PC-3 (cell line): ENCODE measurements at places on chromosomes 5 and 9.
A peak's percentile ranks its signal among the peaks of the same experiment; 100 is the strongest.

DNA sequence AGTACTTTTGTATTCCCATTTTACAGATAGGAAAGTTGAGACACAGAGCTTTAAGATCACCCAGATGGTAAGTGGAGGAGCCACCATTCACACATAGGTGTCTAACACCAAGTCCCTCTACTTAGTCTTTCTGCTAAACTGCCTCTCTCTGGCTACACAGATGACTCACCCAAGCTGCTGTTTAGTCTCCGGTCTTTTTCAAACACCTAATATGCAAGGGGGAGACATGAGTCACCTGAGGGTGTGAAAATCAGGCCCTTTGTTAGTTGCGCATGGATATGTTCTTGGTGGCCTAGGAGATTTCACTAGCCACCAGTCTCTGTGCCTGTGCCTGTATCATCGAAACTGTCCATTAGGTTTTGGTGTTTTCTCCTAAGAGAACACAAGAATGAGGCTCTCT lies 117.8 kb downstream of the MAST4 start:
- no peaks in the 10 kb centered on the region for H3K36me3 ChIP-seq
- H3K4me1 ChIP-seq: no peaks in the 10 kb centered on the region
- DNase-seq: peak; percentile 1
- H3K27ac ChIP-seq: no peak overlapping the region

DNA sequence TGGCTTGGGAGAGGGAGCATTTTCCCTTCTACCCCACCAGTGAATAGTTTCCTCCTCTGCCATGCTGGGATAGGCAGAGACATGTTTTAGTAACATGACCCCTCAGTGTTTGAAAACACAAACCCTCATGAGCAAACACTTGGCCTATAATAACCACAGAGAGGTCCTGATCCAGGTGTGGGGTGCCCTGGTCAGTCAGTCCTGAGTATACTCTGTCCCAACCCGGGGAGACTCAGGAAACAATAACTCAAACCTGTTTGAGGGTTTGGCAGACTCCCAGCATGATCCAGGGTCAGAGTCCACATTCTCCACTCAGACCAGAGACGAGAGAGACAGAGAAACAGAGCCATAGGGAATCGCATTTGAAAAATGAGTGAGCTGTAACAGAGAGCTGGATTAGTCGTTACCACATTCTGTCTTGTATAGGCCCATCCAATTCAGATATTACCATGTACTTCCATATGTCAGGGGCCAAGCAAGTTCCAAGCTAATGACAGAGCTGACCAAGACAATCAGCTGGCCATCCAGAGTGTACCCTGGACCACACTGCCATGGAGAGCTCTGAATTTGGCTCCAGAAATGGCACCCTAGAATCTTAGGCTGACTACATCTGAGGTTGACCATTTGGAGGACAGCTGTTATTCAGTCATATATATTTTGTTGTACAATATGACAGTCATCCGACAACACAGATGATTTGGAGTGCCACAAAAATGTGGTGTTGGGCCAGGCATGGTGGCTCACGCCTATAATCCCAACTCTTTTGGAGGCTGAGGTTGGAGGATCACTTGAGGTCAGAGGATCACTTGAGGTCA lies 4.2 kb upstream of the CA9 start:
- DNase-seq: peak; percentile 66
- H3K36me3 ChIP-seq: no peaks in the 10 kb centered on the region
- H3K27me3 ChIP-seq: no peaks in the 10 kb centered on the region
- H3K4me1 ChIP-seq: peaks cover 28% of the 10 kb centered on the region

- H3K4me1 ChIP-seq: no peaks in the 10 kb centered on the region
- no peaks in the 10 kb centered on the region for H3K36me3 ChIP-seq
- no peak for DNase-seq
- no peak overlapping the region for H3K27ac ChIP-seq
- no peaks in the 10 kb centered on the region for H3K27me3 ChIP-seq
- H3K4me3 ChIP-seq: no peak overlapping the region
Measured at GRCh38 chr5:163916376-163916775, 411.0 kb downstream of the MAT2B start.

- H3K4me1 ChIP-seq: peaks cover 4% of the 10 kb centered on the region; the same call in 1 of the 2 replicates
- peak; percentile 21 for DNase-seq
- H3K4me3 ChIP-seq: no peak overlapping the region
- H3K36me3 ChIP-seq: no peaks in the 10 kb centered on the region
- H3K27ac ChIP-seq: no peak overlapping the region
Measured at GRCh38 chr5:143208781-143209510, 194.5 kb downstream of the NR3C1 start.

GRCh38 chr5:175829813-175830585 lies 41.4 kb upstream of the CPLX2 start:
- no peaks in the 10 kb centered on the region for H3K36me3 ChIP-seq
- H3K4me3 ChIP-seq: no peak overlapping the region
- no peak for DNase-seq

DNA sequence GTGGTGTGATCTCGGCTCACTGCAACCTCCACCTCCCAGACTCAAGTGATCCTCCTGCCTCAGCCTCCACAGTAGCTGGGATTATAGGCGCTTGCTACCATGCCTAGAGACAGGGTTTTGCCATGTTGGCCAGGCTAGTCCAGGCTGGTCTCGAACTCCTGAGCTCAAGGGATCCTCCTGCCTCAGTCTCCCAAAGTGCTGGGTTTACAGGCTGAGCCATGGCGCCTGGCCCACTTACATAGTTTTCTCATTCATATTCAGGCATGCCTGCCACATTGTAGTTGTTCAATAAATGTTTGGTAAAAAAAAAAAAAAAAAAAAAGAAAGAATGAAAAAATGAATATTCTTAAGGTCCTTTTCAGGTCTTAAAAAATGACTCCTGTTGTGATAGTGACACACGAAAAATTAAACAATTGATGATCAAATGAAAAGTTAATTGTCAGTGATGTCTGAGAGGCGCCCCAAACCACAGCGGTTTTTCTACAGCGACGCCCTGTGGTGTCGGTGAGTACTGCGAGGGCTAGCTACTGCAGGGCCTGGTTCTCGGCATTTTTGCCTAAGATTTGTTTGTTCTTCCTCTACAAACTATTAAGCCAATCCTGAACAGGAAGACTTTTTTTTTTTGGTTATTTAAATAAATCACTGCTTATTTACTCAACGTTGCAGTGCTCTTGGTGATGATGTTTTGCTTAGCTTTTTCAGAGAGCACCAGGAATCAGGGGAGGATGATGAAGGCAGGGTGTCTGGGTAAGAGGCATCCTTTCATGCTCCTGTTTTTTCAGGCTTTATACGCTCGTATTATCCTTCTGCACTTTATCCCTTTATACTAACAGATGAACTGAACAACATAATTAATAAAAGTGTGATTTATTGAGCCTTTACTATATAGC lies 67.0 kb upstream of the DPYSL3 start:
- no peak overlapping the region for H3K27ac ChIP-seq
- DNase-seq: peak; percentile 77
- H3K4me1 ChIP-seq: no peaks in the 10 kb centered on the region
- H3K27me3 ChIP-seq: no peaks in the 10 kb centered on the region
- H3K36me3 ChIP-seq: no peaks in the 10 kb centered on the region
- H3K4me3 ChIP-seq: no peak overlapping the region

GRCh38 chr5:78506261-78507024 lies 142.1 kb downstream of the LHFPL2 start:
- DNase-seq: no peak
- H3K4me1 ChIP-seq: peaks cover 69% of the 10 kb centered on the region
- H3K36me3 ChIP-seq: no peaks in the 10 kb centered on the region
- H3K4me3 ChIP-seq: no peak overlapping the region
- peak overlapping the region; percentile 96 for H3K27ac ChIP-seq

- H3K36me3 ChIP-seq: no peaks in the 10 kb centered on the region
- no peak for DNase-seq
- H3K27me3 ChIP-seq: no peaks in the 10 kb centered on the region
- H3K27ac ChIP-seq: no peak overlapping the region
Measured at GRCh38 chr9:15333376-15333881, 26.4 kb upstream of the TTC39B start.

DNA sequence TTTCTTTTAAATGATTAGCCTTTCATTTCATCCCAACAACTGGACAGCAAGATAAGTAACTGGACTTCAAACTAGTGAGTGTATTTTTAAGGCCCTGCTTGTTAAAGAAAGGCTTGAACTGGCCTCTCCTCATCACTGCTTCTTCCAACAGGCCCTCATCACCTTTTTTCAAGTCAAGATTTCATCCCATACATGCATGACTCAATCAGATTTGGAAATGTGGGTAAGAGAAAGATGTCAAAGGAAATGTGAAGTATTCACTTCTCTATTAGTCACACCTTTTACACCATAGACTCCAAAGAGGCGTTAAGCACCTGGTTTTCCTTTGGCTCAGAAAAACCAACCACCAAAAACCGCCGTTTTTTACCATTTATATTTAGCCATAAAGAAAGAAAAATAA lies 4.9 kb downstream of the NR4A3 start:
- H3K4me1 ChIP-seq: peaks cover 4% of the 10 kb centered on the region; the same call in 1 of the 2 replicates
- no peaks in the 10 kb centered on the region for H3K27me3 ChIP-seq
- no peak overlapping the region for H3K4me3 ChIP-seq
- H3K27ac ChIP-seq: no peak overlapping the region
- no peak for DNase-seq

DNA sequence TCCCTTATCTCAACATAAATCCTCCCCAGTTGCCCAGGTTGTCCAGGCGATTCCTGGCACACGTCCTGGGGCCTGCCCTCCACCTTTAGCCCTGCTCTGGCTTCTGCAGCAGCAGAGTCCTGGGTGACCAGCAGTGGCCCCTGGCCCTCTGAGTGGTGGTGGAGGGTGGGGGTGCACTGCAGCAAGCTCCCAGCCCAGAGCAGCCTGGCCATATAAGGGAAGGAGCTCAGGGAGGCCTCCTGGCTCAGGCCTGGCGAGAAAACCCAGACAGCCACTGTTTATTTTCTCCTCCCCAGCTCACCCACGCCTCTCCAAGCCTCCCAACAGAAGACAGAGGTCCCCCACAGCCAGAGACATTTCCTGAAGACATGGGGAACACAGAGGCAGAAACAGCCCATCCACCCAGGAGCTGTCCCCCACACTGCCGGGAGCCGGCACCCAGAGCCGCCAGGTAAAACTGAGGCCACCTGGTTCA lies 44.7 kb upstream of the IL17B start:
- no peaks in the 10 kb centered on the region for H3K27me3 ChIP-seq
- H3K27ac ChIP-seq: no peak overlapping the region
- H3K4me1 ChIP-seq: no peaks in the 10 kb centered on the region
- no peak overlapping the region for H3K4me3 ChIP-seq
- no peak for DNase-seq

- no peak for DNase-seq
- no peaks in the 10 kb centered on the region for H3K27me3 ChIP-seq
- no peak overlapping the region for H3K27ac ChIP-seq
- peaks cover 12% of the 10 kb centered on the region for H3K4me1 ChIP-seq
- H3K36me3 ChIP-seq: no peaks in the 10 kb centered on the region
- no peak overlapping the region for H3K4me3 ChIP-seq
Measured at GRCh38 chr9:121646992-121647391, 4.4 kb upstream of the DAB2IP start.

DNA sequence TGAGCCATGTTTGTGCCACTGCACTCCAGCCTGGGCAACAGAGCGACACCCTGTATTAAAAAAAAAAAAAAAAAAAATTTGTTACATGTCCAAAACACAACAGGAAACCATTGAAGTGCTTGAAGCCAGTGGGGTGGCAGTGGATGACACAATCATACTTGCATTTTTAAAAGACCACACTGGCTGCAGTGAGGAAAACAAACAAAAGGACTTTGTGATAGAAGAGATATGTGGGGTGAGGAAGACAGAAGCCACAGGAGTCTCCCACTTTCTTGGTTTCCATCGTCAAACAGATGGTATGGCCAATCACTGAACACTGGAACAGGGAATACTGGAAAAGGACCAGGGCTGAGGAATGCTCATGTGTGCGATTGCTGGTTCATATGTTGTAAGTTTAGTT lies 20.9 kb upstream of the COMMD10 start:
- H3K4me3 ChIP-seq: no peak overlapping the region
- no peak for DNase-seq
- H3K4me1 ChIP-seq: no peaks in the 10 kb centered on the region
- no peaks in the 10 kb centered on the region for H3K27me3 ChIP-seq
- H3K27ac ChIP-seq: no peak overlapping the region

GRCh38 chr5:102886586-102886985 lies 131.5 kb downstream of the PAM start:
- no peak overlapping the region for H3K4me3 ChIP-seq
- peak overlapping the region; percentile 72 for H3K27ac ChIP-seq
- no peaks in the 10 kb centered on the region for H3K27me3 ChIP-seq
- peak; percentile 77 for DNase-seq
- H3K4me1 ChIP-seq: peaks cover 32% of the 10 kb centered on the region

DNA sequence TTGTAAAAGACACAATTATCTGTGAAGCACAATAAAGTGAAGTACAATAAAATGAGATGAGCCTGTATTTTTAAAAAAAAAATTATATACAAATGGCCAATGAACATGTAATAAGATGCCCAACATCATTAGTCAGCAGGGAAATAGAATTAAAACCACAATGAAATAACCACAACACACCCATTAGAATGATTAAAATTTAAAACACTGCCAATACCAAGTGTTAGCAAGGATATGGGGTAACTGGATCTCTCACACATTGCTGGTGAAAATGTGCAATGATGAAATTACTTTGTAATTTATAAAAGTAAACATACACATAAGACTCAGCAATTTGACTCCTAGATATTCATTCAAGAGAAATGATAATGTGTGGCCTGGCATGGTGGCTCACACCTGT lies 62.8 kb downstream of the SHOC1 start:
- no peak overlapping the region for H3K4me3 ChIP-seq
- H3K27me3 ChIP-seq: no peaks in the 10 kb centered on the region
- H3K4me1 ChIP-seq: peaks cover 28% of the 10 kb centered on the region

DNA sequence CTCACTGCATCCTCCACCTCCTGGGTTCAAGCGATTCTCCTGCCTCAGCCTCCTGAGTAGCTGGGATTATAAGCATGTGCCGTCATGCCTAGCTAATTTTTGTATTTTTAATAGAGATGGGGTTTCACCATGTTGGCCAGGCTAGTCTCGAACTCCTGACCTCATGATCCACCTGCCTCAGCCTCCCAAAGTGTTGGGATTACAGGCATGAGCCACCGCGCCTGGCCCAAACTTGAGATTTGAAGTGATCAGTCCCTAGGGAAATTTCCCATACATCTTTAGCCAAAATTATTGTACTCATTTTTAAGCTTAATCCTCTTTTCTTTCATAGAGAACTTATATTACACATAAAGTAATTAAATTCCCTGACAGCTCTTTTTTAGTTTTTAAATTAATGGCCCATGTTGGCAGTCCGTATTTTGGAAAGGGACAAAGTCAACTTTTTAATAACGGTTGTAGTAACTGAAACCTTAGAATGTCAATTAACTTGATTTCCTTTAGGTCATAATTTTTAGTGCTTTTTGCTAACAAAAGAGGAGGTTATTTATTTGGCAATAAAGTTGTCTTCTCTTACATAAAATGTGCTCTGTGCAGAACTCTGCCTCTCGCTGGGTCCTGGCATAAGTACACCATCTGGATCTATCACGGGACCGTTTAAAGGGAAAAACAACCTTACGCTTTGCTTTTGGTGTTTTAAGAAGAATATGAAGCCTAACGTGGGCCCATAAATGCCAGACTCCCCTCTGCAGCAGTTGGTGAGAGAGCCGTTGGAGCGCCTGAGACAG lies 142.3 kb upstream of the OTULINL start:
- peaks cover 12% of the 10 kb centered on the region for H3K4me1 ChIP-seq
- no peaks in the 10 kb centered on the region for H3K27me3 ChIP-seq
- H3K36me3 ChIP-seq: peaks cover 41% of the 10 kb centered on the region
- H3K27ac ChIP-seq: no peak overlapping the region
- H3K4me3 ChIP-seq: no peak overlapping the region
